Left forelimb (tissue), 1 donor: ENCODE measurements at places on chromosomes 16 and 17.

- DNase-seq = no peak
These were observed 575.9 kb downstream of the HS3ST4 start for GRCh38 chr16:26267641-26268040.

GRCh38 chr16:58022601-58023371 is 2.8 kb upstream of the MMP15 start:
- peak; percentile 66 for DNase-seq

- DNase-seq = no peak
These were observed 10.1 kb downstream of the VAC14 start for GRCh38 chr16:70790815-70791214.

- DNase-seq = no peak
These were observed 685 bp downstream of the FASN start for GRCh38 chr17:82097184-82097918.

GRCh38 chr16:30567160-30567990 is 4.1 kb downstream of the ZNF688 start:
- DNase-seq = no peak

DNA sequence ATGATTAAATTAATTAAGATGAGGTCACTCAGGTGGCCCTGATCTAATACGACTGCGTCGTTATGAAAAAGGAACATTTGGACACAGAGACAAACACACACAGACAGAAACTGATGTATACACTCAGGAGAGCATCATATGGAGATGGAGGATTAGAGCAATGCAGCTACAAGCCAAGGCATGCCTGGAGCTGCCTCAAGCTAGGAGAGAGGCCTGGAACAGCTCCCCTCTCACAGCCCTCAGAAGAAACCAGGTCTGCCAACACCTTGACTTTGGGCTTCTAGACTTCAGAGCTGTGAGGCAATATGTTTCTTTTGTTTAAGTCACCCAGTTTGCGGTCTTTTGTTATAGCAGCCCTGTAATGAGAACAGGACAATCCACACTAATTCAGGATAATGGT is 318.9 kb downstream of the HS3ST3B1 start:
- no peak for DNase-seq

GRCh38 chr16:71893888-71894228 is 1.5 kb upstream of the IST1 start:
- no peak for DNase-seq

- DNase-seq = peak; percentile 61
These were observed 3.7 kb upstream of the UNC13D start for GRCh38 chr17:75847614-75848522.

DNA sequence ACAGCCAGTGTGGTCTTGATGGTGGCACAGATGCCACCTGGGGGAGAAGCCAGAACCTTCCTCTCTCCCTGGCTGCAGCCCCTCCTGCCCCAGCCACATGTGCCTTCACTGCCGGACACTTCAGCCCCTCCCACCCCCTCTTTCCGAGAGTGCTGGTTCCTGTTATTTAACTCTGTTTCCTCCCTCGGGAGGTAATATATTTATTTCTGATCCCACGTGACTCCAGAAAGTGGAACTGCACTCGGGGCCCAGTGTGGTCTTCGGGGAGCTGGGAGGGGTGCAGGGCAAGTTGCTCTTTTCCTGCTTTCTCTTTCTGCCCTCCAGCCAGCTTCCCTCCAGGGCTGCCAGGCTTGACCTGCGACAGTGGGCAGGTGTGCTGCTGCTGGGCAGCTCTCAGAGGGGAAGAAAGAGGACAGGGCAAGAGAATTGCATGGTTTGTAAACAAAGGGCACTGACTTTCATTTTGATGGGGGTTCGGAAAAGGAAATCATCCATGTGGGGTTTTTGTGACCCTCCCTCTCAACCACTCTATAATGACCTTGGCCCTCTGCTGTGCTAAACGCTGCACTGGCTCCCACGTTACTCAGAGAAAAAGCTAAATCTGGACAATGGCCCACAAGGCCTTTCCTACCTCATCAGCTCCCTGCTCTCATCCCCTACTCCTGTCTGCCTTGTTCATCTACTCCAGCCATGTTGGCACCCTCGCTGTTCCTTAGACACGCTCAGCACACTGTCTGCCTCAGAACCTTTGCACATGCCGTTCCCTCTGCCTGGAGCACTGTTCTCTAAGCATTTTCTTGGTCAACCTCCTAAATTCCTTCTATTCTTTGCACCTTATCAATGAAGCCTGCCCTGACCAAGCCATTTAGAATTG is 8.2 kb upstream of the CIITA start:
- DNase-seq = no peak

GRCh38 chr16:84990782-84991181 is 20.6 kb downstream of the ZDHHC7 start:
- DNase-seq = no peak

- no peak for DNase-seq
These were observed 20.7 kb upstream of the NAGS start for GRCh38 chr17:43983515-43984411.

DNA sequence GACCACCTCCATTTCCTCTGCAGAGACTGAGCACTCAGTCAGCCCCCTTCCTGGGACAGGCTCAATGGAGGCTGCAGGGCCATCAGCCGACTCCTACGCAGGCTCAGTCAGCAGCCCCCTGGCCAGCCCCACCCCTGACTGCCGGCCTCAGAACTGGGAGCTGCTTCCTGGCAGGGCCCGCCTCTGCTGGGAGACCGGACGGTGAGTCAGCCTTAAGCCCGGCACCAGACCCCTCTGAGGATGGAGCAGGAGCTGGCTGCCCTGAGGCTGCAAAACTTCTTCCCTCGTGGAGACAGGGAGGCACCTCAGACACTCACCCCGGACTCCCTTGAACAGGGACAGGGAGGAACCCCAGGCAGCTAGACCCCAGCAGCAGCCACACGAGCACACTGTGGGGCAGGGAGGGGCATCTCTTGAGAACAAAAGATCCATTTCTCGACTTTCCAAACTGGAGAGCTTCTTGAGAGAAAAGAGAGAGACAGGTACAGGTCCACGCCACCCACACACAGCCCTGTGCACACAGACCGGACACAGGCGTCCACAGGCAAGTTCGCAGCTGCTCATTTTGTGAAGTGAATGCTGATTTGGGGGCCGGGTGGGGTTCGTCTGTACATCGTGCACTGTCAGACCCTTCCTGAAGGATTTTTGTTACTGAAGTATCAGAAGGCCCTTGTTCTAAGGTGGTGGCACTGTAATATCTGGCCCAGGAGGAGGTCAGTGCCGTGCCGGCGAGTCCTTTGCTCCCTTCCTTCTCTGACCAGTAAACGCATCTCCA is 1.3 kb upstream of the TUBB3 start:
- peak; percentile 84 for DNase-seq

DNA sequence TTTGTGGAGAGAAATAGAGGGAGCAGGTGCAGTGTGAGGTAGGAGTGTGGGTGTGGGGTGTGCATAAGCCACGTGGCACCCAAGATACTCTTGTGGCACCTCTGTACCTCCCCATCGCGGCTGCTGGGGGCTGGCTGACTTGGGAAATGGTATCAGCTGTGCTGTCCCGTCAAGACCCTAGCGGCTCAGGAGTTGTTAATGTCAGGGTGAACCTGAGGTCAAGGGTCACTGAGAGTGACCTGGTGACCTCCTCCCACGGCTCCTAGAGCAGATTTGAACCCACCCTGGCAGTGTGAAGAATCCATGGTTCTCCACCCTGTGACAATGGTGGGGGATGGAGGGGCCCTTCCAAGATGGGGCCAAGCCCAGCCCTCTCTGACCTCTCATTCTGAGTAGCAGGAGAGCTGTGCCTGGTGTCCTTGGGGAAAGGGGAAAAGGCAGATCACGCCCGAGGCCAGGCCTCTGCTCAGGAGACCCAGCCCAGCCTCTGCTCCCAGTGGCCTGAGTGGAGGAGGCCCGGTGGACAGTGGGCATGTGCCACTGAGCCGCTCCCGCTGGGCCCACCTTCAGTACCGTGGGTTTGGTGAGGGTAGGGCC is 3.0 kb upstream of the WFIKKN2 start:
- no peak for DNase-seq

GRCh38 chr16:87404764-87405625 is 12.9 kb downstream of the MAP1LC3B start:
- DNase-seq = no peak

GRCh38 chr17:63309021-63309420 is 137.1 kb downstream of the CYB561 start:
- no peak for DNase-seq

GRCh38 chr17:17966399-17966798 is 5.8 kb downstream of the TOM1L2 start:
- DNase-seq = no peak

- DNase-seq = no peak
These were observed 7.8 kb upstream of the PSMC3IP start for GRCh38 chr17:42585353-42585752.

GRCh38 chr16:28946681-28947080 is 4.1 kb upstream of the NFATC2IP start:
- no peak for DNase-seq

- no peak for DNase-seq
These were observed 21.6 kb upstream of the PHOSPHO1 start for GRCh38 chr17:49252148-49252695.

DNA sequence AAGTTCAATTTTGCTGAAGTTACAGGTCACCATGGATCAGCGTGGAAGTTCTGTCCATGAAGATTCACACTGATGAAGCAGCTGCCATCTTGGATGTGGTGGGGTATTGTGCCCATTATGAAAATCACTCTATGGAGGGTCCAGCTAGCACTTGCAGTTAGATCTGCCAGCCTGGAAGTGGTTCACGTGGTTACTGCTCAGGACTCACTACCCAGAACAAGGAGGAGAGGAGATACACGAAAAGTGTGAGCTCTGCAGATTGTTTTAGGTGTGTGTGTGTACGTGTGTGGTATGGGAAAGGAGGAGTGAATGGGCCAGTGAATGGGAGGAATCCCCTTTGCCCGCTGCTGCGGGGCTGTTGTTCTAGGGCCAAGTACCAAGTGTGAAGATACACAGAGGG is 333.4 kb downstream of the MAF start:
- no peak for DNase-seq

DNA sequence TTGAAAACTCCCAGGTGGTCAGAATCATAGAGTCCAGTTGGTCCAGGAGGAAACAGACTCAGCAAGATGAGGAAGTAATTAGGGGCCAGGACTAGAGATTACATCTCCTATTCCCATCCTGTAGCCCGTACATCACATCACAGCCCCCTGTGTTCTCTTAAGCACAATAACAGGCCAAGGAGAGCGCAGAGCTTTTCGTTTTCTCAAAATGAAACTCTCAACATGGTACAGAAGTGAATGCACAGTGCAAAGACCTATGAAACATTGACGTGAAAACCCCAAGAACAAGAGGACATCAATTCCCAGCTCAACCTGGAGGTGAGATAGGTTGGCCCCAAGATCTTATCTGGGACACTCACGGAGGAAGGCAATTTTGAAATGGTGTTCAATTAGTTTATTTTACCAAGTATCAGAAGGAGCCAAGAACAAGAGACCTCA is 9.0 kb downstream of the PIK3R5 start:
- no peak for DNase-seq

DNA sequence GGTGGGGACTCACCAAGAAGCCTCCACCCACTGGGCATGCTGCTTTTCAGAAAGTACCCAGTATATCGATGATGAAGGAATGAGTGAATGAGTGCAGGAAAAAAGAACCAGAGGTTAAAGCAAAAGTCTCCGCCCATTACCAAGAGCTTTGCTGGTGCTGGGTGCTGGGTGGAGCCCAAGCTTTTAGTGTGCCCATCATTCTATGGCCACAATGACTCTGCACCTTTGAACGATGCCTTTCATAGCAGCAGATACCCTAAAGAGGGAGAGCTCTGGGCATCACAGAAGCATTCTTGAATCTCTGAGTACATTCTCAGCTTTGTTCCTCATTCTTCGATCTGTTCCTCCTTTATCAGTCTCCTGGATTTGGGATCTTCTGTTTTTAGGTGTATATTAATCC is 450.7 kb upstream of the CCL2 start:
- no peak for DNase-seq

DNA sequence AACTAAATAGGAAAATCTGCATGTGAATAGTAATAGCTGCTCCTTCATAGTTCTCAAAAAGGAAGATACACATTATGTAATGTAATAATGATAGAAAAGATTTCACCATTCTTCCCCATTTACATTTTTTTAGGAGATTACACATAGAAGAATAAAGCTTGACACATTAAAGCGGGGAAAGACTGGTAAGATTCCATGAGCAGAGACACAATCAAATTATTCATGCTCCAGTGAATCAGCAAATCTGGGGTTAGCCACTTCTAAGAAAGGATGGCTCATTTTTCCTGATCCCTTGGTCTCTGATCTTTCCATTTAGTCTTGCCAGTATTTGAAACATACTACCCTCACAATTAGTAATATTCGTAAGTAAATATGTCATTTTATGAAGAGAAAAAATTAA is 81.9 kb downstream of the CA4 start:
- no peak for DNase-seq

GRCh38 chr17:40903129-40903847 is 18.2 kb upstream of the KRT20 start:
- DNase-seq = no peak

DNA sequence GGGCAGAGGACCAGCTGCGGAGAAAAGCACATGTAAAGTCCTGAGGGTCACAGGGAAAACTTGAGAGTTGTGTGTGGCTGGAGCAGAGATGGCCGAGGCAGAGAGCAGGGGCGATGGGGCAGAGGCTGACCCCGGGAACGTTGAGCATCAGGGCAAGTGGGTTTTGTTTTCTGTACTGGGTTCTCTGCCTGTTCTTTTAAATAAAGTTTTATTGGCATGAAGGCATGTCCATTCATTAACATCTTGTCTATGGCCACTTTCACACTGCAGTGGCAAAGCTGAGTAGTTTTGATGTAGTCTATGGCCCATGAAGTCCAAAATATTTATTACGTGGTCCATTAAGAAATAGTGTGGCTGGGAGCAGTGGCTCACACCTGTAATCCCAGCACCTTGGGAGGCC is 64.4 kb downstream of the ABCC1 start:
- no peak for DNase-seq

- no peak for DNase-seq
These were observed 40.4 kb downstream of the MMD start for GRCh38 chr17:55381017-55381770.

DNA sequence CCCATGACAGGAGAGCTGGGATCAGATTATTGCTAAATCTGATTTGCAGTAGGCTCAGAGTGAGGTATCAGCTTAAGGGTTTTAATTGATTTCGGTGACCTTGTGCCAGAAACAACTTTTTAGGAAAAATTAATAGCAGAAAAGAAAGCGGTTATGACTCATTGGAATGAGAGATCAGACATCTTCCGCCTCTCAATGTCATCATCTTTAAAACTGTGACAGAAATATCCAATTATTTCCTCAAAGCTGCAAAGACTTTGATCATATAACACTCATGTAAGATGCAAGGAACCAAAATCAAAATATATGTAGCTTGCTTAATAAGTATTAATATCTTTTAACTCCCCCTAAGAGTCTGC is 190.1 kb upstream of the FOXF1 start:
- no peak for DNase-seq

DNA sequence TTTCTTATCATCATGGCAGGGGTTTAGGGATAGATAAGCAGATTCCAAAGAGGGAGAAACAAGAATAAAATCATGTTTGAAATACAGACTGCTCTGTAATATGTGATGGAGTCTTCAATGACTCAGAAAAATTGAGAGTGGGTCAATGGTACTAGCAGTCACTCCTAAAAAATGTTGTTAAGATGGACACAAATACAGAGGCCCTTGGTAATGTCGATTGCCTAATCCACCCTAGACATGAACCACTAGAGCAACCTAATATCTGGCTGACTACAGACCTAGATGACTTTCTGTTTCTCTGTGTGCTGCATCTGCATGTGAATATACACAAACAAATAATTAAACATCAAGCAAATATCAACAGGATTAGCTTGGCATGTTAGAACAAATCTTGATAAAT is 135.8 kb downstream of the CDH8 start:
- DNase-seq = no peak
